NCI-H345 (cell line): ENCODE measurements at places on chromosomes 7 and 10.

DNA sequence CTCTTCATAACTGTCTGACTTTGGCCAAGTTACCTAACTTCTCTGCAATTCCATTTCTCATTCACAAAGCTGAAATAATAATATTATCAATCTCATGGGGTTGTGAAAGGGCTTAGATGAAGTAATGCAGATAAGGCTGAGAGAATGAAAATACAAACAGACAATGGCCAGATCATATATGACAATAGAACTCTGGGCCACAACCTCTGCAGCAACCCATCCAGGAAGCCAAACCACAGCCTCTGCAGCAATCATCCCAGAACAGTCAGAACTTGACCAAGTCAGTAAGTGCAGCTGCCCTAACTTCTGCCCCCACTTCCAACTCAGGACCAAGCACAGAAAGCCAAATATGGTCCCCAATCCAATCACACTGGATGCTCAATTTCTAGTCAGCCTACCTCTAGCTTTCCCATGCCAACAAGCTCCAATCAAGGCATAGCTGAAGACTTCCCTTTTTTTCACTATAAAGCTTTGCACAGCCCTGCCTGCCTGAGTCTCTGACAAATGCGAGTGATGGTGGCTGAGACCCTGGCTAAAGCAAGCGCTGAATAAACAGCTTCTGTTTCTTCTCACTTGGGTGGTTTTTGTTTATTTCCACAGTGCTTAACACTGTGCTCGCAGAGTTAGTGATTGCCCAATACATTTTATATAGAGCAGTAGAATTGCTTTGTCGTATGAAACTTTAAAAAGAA, 34.8 kb upstream of the TNPO3 start:
- DNase-seq: no peak

GRCh38 chr10:46524472-46525176, 31.8 kb downstream of the GPRIN2 start:
- no peak for DNase-seq

- DNase-seq: no peak
Observed at GRCh38 chr7:74280985-74281384, 8.2 kb upstream of the CLIP2 start.

- DNase-seq: peak; percentile 54
Observed at GRCh38 chr7:37284805-37285231, 163.8 kb downstream of the ELMO1 start.

DNA sequence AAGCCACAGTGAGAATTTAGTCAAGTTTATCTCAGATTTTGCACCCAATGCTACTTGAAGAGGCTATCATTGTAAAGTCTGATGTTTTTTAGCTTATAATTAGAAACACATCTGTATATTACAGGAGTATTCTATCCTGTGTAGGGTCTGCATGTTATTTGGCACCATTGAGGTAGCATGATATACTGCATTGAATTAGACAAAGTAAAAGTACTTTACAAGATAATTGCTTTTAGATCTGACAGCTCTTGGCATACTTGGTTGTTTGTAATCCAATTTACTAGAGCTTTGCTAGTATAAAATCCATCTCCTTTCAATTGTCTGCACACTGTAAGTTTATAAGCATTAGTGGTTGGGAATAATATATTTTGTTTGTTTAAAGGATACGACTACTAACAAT, 714.3 kb downstream of the ANKRD7 start:
- DNase-seq: peak; percentile 28

GRCh38 chr10:55460008-55460407, 659.0 kb upstream of the PCDH15 start:
- no peak for DNase-seq
